MG63 (cell line): ENCODE measurements at places on chromosomes 16 and 17. TPM values are rescaled to one million over a fixed set of nuclear protein-coding genes. Genes with fewer than 3 reads are reported as not detected.

The HNF1B gene
- total RNA-seq: not detected in 2 replicates

The HSBP1 gene
- 32.8 and 110 TPM in 2 replicates for total RNA-seq

The SBK1 gene
- not detected in 2 replicates for total RNA-seq

The AMZ2 gene
- 174 and 187 TPM in 2 replicates for total RNA-seq

The APOBR gene
- total RNA-seq: not detected in 2 replicates

The LIG3 gene
- 16.3 and 45.6 TPM in 2 replicates for total RNA-seq

The NXPH3 gene
- 0.36 TPM in 1 of 2 replicates, not detected in the other for total RNA-seq

The KRTAP9-4 gene
- total RNA-seq: not detected in 2 replicates

The DNASE1L2 gene
- total RNA-seq: 0.39 and 2.0 TPM in 2 replicates

The KRTAP17-1 gene
- not detected in 2 replicates for total RNA-seq

The KRT33A gene
- total RNA-seq: not detected in 2 replicates

The INPP5K gene
- total RNA-seq: 30.8 and 75.0 TPM in 2 replicates

The ABCA3 gene
- 1.1 and 5.1 TPM in 2 replicates for total RNA-seq

The PIK3R5 gene
- total RNA-seq: not detected in 2 replicates

The TNFRSF13B gene
- total RNA-seq: not detected in 2 replicates

The PRAC2 gene
- total RNA-seq: 5.0 TPM in 1 of 2 replicates, not detected in the other

The MT1A gene
- total RNA-seq: not detected in 2 replicates

The PGAP6 gene
- total RNA-seq: 34.2 and 35.5 TPM in 2 replicates

The PRR15L gene
- total RNA-seq: not detected in 2 replicates

The USP31 gene
- total RNA-seq: 2.0 and 6.8 TPM in 2 replicates

The TUBB3 gene
- total RNA-seq: 803 and 1,289 TPM in 2 replicates

The ZFP3 gene
- total RNA-seq: 0.40 and 1.4 TPM in 2 replicates
